ENCODE measurements at places on chromosomes 6 and 20.

GRCh38 chr6:55136916-55137315 is 37.4 kb upstream of the HCRTR2 start:
- no peak for DNase-seq

GRCh38 chr6:79984261-79984660 is 20.2 kb upstream of the TTK start:
- peak; percentile 64 for DNase-seq

DNA sequence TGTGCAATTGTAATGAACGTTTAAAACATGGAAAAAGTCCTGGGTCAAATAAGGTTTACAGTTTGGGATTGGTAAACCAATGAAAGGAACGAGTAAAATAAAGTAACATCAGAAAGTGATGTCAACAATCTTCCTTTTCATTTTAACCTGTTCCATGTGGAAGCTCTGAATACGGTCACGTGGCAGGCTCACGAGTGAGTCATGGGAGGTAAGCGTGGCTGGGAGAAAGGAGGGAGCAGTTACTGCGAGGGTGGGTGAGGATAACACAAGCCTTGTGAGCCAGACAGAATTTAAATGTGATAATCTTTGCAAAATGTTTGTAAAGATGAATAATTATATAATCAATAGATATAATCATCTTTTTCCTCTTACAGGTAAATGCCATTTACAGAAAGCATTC is 171.3 kb upstream of the HDAC2 start:
- DNase-seq = no peak

- DNase-seq = no peak
Observed at GRCh38 chr20:42441864-42442331, 747.8 kb downstream of the PTPRT start.

- DNase-seq = peak; percentile 48
Observed at GRCh38 chr6:45687570-45687969, 309.8 kb upstream of the SUPT3H start.

- DNase-seq = peak; percentile 48
Observed at GRCh38 chr20:7392542-7393206, 547.6 kb downstream of the HAO1 start.

DNA sequence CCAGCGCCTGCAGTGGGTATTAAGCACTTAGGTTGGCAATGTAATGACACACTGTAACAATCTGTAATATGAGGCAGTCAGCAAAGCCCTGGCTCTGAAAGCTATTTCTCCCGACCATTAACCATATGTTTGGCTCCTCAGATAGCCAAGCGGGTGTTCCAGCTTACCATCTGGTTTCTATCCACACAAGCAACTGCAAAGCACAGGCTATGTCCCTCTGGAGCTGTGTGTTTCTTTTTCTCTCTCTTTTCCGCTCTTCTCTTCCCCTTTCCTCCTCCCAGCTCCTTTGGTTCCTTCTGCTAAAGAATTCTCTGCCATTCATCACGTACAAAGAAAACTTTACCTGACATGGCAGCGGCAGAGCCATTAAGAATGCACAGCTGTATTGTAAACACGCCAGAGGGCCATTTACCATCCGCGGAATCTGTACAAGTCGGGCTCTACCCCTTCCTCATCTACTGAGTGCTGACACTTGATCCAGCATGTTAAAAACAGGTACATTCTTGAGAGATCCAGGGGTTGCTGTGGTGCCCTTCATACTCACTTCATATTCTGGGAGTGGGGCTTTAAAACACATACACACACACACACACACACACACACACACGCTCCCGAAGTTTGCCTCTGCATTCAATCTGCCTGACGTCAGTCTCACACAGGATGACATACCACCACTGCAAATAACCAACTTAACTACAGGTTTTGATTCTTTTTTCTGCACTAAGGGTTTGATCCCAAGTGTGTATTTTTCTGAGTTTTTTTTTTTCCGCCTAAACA is 77.2 kb downstream of the BACH2 start:
- peak; percentile 93 for DNase-seq

DNA sequence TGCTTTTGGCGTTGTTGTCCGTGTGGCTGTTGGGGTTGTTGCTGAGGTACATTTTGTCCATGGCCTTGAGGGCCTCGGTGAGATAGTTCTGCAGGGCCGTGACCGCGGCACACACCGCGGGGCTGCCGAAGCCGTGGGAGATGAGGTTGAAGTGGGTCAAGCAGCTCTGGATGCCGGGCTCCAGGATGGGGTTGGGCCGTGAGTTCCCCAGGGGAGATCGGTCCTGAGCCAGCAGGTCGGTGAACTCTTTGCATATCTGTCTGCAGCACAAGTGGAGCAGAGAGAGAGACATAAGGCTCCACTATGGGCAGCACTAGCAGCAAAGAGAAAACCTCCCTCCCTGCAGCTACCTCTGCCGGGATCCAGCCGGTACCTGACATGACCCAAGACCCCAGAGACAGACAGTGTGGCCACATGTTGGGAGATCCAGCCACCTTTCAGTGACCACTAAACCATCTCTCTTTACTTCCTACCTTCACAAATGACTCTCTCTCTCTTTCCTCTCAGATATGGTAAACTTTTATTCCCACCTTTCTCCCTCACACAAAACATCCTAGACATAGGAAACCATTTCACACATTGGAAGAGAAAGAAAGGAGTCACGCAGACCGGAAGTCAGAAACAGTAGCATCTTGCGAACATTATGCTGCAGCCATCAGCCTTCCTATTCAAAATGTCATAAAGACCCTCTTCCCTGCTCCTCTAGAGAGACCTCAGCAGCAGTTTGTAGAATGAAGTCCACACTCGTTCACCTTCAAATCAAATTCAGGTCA is 16.2 kb downstream of the TFAP2A start:
- DNase-seq = no peak

DNA sequence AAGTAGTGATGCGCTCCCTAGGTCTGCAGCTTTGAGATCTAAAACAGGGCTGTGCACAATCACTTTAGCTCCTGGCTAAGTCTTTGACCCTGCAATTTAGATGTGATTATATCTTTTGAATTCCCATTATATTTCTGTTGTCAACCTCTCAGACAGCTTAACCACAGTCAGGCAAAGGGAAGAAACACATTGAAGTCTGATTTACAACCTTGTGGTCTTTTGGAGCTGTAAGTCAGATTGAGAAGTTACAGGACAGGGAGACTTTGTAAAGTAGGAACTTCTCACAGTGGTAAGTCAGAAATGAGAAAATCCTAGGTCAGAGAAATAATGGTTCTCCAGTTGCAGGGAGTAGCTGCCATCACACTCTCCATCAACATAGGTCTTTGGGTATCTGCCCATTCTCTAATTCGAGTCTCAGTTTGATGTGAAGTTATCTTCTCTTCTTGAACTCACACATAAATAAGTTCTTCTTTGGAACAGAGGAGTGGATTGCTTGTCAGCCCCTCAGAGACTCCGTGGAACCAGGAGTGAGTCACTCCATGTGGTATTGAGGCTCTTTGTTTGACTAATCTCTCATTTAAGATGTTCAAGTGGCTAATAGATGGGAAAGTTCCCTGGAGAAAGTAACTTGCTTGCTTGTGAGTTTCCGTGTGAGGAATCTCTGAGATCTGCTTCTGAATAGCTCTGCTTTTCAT is 35.0 kb upstream of the SGK1 start:
- DNase-seq = peak; percentile 88

DNA sequence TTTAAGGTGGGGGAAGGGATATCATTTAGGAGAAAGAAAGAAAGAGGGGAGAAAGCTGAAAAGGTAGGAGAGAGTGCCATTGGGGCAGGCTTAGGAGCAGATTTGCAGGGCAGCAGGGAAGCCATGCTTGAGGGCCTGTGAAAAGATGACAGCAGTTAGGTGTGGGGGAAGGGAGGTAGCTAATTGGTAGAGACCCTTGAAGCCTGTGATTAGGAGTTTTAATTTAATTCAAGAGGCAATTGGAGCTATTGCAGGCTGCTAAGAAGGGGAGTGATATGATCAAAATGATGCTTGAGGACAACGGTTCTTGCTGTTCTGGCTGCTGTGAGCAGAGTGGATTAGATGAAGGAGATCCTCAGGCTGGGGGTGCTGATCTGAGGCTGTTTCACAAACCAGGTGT is 24.5 kb upstream of the SEC63 start:
- DNase-seq = no peak

DNA sequence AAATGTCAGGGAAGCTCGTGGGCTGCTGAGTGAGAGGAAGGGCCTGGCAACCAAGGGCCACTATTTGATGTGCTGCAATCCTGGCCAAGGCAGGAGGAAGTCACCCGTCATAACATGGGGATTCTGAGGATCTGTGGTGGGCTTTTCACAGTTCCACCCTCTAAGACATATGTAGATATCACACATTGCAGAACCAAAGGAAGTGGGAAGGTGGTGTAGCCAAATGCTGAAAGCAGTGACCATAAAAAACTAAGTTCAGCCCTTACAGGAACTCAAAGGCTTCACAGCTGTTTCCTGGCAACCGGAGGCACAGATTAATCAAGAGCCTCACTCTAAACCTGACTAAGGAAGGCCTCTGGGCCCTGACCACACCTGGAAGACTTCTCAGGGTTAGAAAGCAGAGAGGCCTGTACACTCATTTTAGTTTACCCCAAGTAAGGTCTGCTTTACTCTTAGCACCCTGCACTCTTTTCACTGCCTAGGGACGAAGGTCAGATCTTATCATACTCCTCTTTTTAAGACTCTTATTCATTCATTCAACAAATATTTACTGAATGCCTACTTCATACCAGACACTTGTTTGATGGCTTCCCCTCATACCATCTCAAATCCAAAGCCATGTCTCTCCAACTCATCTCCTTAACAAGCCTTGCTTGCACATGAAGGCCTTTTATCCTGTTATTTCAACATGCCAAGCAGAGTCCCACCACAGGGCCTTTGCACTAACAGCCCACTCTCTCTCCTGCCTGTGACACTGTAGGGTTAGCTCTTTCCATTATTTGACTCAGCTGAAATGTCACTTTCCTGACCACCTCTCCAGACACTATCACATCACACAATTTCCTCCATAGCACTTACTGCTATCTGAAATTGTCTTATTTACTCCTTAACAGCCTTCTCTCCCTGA is 2.6 kb downstream of the UBE2V1 start:
- DNase-seq = peak; percentile 51

GRCh38 chr20:60899320-60899719 is 352.7 kb upstream of the CDH4 start:
- no peak for DNase-seq

- DNase-seq = no peak
Observed at GRCh38 chr6:105711216-105711615, 308.3 kb upstream of the PREP start.

GRCh38 chr6:169775321-169775720 is 23.9 kb downstream of the ERMARD start:
- DNase-seq = no peak

GRCh38 chr6:108169464-108170331 is 3.9 kb downstream of the NR2E1 start:
- DNase-seq = no peak

GRCh38 chr6:101776919-101777350 is 383.4 kb downstream of the GRIK2 start:
- DNase-seq = no peak

DNA sequence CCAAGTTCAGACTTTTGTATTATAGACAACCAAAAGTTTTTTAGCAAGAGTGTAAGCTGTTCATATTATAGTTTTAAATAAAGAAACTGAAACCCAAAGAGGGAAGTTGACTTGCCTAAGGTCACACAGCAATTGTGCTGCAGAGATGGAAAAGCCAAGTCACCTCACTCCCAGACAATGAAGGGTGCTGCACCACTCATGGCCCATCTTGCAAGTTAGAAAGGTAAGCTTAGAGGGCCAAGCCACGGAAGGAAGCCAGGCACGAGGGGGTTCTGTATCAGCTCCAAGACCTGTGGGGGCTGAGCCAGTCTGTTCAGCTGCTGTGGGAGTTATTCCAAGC is 860 bp downstream of the DEFB124 start:
- DNase-seq = no peak

DNA sequence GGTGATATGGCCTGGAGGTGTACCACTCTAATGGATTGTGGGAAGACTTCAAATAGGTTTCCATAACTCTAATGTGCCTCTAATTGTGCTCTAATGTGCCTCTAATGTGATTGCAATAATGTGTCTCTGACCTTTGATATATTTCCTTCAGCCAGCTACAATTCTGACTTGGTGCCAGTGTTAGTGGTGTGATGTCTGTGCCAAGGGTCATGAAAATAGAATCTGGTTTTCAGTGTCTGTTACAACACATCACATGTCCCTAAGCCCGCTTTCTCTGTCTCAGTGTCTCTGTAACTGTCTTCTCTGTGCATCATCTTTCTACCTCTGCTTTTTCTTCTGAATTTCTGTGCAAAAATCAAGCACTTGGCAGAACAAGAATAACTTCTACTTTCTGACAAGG is 77.2 kb upstream of the ECI2 start:
- no peak for DNase-seq

DNA sequence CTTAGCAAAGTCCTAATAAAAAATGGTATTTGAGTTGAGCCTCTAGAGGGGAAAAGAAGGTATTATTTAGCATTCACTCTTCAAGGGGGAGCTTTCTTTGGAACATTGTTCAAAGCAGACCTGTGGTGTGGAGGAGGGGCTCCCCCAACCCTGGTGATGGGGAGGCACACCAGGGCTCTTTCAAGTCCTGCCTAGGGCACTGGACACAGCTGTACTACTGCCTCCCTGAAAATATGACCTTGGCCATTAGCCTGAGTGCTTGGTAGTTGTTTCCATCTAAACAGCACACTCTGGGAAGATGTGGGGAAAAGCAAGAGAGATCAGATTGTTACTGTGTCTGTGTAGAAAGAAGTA is 215.1 kb upstream of the CNR1 start:
- no peak for DNase-seq
